ENCODE measurements at places on chromosomes 4 and X. TPM values are rescaled to one million over a fixed set of nuclear protein-coding genes. Genes with fewer than 3 reads are reported as not detected.

OCRL gene
- 30.3 TPM for total RNA-seq

RASSF6 gene
- 20.1 TPM for total RNA-seq

HTR2C gene
- not detected for total RNA-seq

PRPS2 gene
- 53.3 TPM for total RNA-seq

FGFRL1 gene
- total RNA-seq, result 28.2 TPM

REELD1 gene
- 0.43 TPM for total RNA-seq

- peak; percentile 69 for DNase-seq
Measured at GRCh38 chr4:189792924-189793618, 147.6 kb upstream of the FRG1 start.

GRCh38 chr4:147776716-147777115 lies 44.8 kb downstream of the ARHGAP10 start:
- no peak for DNase-seq

- DNase-seq, result no peak
Measured at GRCh38 chr4:6876440-6876839, 33.2 kb upstream of the TBC1D14 start.

DNA sequence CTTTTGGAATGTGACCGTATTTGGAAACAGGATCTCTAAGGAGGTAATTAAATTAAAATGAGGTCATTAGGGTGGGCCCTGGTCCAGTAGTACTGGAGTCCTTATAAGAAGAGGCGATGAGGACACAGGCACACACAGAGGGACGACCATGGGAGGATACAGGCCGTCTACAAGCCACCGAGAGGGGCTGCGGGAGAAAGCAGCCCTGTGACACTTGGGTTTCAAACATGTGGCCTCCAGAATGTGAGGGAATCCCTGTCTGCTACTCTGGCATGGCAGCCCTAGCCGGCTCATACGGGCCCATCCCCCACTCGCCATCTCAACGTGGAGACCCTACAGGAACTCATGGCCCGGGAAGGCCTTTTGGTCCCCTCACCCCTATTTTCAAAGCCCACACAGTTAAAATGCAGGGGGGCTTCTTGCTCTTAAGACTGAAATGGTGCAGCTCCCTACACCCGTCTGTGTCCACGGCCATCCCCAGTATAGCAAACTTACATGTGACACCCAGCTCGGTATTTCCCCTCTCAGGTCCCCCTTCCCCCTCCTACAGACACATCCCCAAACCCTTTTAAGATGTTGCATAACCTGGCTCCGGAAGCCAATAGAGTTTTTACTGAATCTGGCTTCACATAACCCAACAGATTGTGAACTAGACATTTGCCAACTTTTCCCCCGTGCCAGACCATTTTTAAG lies 124.1 kb upstream of the TBL1X start:
- peak; percentile 34 for DNase-seq

DNA sequence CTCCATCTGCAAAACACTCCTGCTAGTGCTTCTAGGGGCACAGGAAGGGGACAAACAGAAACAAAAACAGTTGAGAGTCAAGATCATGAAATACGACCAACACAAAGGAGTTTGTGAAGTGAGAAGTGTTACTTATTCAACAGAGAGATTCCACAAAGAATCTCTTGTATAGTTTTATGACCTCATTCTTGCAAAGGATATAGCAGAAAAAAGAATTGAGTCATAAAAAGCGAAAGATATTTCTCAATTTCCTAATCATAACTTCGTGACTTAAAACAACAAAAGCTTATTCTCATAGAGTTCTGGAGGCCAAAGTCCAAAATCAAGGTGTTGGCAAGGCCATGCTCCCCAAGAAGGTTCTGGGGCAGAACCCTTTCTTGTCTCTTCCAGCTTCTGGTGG lies 40.7 kb downstream of the TIGD4 start:
- no peak for DNase-seq

DNA sequence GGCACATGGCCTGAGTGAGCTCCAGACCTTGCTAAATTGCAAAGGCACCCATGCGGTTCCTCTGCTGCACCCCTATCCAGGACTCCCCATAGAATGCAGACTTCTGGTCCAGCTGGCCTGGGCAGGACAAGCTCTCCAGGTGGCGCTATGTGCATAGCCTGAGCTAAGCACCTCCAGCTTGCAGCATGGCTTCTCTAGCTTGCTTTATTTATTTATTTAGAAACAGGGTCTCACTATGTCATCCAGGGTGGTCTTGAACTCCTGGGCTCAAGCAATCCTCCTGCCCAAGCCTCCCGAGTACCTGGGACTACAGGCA lies 5.5 kb upstream of the WFS1 start:
- peak; percentile 58 for DNase-seq

Data from mucosa of gallbladder (tissue), 1 donor.